ENCODE measurements at places on chromosomes 3 and 15.
A peak's percentile ranks its signal among the peaks of the same experiment; 100 is the strongest.

GRCh38 chr3:48268381-48268935 is 27.6 kb downstream of the ZNF589 start:
- peak; percentile 81 for DNase-seq

DNA sequence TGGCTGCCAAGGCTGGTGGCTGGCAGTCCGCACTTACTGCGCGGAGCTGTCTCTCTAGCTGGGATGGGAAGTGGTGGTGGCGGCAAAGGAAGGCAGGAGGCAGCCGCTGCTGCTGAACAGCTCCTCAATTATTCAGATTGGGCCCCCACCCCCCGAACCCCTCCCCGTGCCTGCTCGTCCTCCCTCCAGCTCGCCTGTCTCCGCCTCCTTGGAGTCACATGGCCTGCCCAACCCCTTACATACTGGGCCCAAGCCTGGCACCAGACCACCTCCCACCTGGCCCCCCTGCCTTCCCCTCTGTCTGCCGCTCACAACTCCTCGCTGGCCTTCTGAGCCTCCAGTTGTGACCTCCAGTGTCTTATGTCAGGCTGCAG is at the start of gene SLC7A14:
TSS of gene SLC7A14 (minus strand) at position 139 of the 374 bp plus-strand sequence. CDS start 59,139 bp downstream, outside the sequence.
- no peak for DNase-seq

DNA sequence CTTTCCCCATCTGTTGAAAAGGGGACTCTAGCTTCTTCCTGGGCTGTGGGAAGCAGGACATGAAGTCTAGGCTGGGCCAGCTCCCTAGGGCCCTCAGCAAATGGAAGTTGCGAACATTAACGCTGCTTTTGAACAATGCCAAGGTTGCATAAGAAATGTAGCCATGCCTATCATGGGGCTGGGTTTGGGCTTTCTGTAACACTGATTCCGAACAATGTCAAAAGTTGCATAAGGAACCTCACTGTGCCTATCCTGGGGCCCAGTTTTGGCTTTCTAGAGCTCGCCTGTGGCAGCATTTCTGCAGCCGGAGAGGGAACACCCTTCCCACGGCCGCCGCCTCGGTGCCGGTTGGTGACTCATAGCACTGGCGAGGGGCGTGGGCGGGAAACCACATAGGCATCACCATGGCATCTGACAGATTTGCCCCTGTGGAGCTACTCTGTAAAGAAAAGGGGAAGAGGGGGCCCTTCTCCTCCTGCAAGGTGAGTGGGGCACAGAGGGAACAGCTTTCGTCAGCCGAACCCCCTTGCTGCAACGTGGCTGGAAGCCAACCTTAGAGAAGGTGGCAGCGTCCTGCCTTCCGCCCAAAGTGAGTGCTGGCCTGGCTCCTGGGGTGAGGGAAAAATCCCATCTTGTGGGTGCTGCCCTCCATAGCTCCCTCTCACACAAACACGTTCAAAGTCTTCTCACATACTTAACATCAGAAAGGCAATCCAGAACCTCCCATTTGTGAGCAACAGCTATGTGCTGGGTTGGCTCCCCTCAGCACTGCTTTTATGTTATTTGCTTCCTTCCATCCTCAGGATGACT is 46.6 kb upstream of the ATP2B2 start:
- DNase-seq = peak; percentile 80

GRCh38 chr3:61132062-61132461 is 119.2 kb downstream of the FHIT start:
- no peak for DNase-seq

DNA sequence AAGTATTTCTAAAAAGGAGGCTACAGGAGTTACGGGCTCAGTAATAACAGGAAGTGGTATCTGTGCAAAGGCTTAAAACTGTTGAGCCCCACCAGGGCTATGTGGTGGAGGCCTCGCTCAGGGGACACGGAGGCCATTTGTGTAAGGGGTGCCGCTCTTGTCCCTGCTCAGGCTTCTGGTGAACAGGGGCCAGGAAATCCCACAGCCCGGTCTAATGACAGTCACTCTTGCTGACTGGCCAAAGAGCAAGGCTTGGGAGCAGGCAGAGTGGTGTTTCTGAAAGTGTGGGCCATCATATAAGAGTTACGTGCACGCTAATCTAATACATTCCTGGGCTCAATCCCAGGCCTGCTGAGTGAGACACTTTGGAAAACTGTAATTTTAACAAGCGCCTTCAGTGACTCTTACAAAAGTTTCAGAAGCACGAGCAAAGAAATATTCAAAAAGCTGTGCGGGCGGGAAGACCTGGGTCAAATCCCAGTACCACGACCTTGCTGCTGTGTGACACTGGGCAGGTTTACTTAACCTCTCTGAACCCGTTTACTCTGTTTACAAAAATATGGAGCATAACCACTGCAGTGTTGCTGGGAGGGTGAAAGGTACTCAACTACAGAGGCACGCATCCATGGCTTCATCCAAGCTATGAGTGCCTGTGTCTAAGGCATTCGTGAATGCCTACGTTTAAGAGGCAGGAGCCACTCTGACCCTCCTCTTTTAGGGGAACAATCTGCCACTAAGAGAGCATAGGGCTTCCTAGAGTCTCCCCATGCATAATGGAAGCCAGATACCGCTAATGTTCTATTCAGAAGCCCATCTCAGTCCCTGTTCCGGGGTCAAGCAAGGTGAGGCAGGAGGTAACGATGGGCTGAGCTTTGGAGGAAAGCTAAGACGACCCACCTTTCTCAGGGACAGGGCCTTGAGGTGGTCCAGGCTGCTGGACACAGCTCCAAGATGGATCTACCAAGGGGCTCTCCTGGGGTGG is 2.0 kb downstream of the ATP10A start:
- no peak for DNase-seq

GRCh38 chr15:53378096-53378800 is 381.2 kb downstream of the WDR72 start:
- no peak for DNase-seq

Measured in activated CD4-positive, alpha-beta T cell treated with anti-CD3 and anti-CD28 coated beads for 24 hours (primary cell).